ENCODE measurements at places on chromosomes 4 and X.

GRCh38 chr4:75564023-75564422, 8.2 kb downstream of the ODAPH start:
- DNase-seq = no peak

- no peak for DNase-seq
These were observed 193.0 kb upstream of the IGFBP7 start for GRCh38 chr4:57303012-57303751.

- no peak for DNase-seq
These were observed 14.8 kb upstream of the GPRASP2 start for GRCh38 chrX:102697494-102697893.

GRCh38 chr4:135777361-135777760, 1575.8 kb upstream of the PABPC4L start:
- DNase-seq = no peak

GRCh38 chr4:173415092-173415491, 16.2 kb upstream of the SCRG1 start:
- DNase-seq = no peak

GRCh38 chr4:121221608-121222007, 57.5 kb upstream of the TNIP3 start:
- no peak for DNase-seq

GRCh38 chr4:162865102-162865501, 301.6 kb downstream of the NAF1 start:
- DNase-seq = no peak

- DNase-seq = peak; percentile 35
These were observed 53.9 kb downstream of the FAT4 start for GRCh38 chr4:125368671-125369081.

All from GM03348 (cell line).